NCI-H187 (cell line): ENCODE measurements at places on chromosomes 13 and 19.

DNA sequence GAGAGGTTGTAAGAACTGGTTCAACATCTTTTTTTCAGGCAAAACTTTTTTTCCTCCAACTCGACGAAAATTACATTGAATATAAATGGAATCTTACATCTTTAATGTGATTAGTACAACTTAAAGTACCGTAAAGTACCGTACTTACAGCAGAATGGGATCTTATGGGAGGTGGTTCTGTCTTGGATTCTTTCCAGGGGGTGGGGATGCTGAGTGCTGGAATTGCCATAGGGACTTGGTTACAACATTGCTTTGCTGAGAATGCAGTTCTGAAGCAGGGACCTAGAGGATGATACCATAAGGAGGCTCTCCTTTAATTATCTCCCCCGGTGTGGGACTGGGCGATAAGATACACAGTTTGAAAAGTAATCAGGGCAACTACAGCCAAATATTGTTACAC, 186.4 kb downstream of the KLF5 start:
- DNase-seq = no peak

DNA sequence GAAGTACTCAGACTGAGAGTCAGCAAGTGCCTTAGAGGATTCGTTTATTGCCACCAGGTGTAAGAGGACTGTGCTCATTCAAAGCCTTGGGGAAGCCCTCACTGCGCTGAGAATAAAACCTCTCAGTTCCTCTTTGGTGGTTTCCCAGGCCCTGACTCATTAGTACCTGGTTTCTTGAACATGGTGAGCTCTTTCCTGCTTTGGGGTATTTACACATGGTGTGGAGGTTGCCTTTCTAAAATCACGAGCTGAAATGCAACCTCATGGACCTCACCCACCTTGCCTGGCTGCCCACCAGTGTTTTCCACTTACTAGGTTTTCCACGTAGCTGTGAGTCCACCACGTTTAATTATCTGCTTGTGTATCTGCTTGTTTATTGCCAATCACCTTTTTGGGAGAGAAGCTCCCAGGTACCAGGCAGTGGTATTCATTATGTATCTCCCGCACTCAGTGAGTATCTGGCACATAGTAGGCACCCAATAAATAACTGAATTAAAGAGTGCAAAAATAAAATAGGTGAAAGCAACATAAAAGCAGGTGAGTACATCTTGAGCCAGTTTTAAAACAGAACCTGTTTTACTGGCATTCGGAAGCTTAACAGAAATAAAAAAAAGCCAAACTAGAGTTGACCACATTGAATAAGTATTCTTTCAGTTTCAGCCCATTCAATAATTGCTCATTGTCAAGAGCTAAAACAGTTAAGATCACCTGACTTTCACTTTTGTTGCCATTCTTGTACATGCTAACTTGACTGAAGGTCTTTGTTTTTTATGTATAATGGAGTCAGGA, 533.0 kb downstream of the MYO16 start:
- peak; percentile 26 for DNase-seq

GRCh38 chr19:19076476-19076875, 12.7 kb downstream of the SLC25A42 start:
- no peak for DNase-seq

- no peak for DNase-seq
These were observed 1.1 kb downstream of the NAXD start for GRCh38 chr13:110616103-110617101.

- DNase-seq = no peak
These were observed 24.8 kb downstream of the ELAVL1 start for GRCh38 chr19:7980635-7981121.
